ENCODE measurements at places on chromosomes 5 and 9.

DNA sequence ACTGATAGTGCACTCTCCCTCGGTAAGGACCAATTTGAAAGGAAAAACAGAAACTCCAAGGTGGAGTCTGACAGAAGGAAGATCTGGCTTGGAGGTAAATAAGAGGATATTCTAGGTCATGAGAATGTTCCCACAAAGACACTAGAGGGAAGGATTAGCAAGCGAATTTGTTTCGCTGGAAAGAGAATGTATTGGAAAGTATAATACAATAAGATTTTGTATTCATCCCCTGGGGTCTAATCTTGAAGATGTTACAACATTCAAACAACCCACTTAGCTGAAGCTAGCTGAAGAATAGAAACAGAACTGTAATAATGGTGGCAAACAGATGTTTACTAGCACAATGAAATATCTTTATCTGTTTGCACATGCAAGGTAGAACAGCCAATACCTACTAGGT, 158.7 kb downstream of the GNAQ start:
- DNase-seq, result no peak

DNA sequence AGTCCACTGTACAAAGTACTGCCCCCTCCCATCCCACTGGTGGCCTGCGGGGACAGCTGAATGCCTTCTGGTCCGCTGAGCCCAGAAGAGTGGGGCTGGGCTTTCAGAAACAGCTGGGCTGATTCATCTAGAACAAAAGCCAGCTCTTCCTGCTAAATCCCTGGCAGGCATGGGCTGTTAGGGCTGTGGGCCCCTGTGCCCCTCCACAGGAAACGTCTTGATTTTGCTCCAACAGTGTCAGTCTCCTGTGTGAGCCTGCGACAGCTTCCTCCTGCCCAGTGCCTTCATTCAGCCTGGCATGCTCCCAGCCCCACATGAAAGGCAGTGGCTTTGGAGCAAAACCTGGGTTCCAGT, 6.9 kb upstream of the GSN start:
- no peak for DNase-seq

DNA sequence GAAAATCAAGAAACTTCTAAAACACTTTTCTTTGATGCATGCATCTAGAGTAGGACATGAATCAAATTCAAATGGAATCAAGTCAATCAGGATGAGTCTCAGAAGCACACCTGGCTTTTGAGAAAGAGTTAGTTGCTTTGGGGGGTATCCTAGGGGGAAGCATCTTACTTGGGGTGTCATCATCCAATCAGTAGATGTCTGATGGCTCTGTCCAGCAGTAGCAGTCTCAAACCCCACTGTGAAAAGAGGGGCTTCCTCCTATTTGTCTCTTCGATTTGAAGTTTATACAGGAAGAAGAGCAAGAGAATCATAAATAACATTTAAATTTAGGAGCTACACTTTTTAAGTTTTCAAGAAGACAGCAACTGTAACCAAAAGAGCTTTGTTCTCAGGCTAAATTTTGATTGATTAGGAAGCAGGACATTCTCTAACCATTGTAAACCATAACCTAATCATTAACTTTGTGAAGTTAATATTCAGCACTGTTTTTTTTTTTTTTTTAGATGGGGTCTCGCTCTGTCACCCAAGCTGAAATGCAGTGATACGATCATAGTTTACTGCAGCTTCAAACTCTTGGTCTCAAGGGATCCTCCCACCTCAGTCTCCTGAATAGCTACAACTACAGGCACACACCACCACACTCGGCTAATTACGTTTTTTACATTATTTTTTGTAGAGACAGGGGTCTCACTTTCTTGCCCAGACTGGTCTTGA, 614.7 kb downstream of the CSNK1G3 start:
- DNase-seq, result no peak

DNA sequence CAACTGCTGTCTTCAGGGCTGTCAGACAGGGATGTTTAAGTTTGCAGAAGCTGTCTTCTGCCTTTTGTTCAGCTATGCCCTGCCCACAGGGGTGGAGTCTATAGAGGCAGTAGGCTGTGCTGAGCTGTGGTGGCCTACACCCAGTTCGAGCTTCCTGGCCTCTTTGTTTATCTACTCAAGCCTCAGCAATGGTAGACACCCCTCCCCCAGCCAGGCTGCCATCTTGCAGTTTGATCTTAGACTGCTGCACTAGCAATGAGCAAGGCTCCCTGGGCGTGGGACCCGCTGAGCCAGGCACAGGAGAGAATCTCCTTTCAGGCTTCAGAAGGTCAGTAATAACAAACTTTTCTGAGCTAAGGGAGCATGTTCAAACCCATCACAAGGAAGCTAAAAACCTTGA, 545.3 kb downstream of the TLE4 start:
- no peak for DNase-seq

- DNase-seq, result no peak
Observed at GRCh38 chr5:32589942-32590869, 4.8 kb downstream of the SUB1 start.

- DNase-seq, result no peak
Observed at GRCh38 chr5:73859696-73860095, 233.7 kb downstream of the ARHGEF28 start.

DNA sequence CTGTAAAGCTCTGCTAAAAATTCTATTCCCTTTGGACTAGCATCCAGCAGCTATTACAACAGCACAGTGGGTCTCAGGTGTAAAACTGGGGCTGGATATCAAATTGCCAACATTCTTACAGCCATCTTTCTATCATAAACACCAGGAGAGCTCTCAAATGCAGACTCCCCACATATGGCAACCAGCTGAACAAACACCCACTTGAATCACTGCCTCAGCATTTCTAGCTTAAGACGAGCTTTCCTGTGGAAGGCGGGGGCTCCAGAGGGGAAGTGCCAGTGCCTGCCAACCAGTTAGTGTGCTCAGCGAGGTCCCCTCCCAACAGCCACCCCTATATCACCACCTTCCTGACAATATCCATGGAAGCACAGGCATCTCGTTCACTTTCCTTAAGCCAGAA, 62.2 kb downstream of the IPPK start:
- no peak for DNase-seq
